CD8-positive, alpha-beta memory T cell (primary cell): ENCODE measurements at places on chromosomes 2 and 18.

GRCh38 chr2:99481941-99482340 lies 7.9 kb downstream of the REV1 start:
- H3K27ac ChIP-seq = no peak overlapping the region
- no peak for DNase-seq
- no peaks in the 10 kb centered on the region for H3K36me3 ChIP-seq
- peaks cover 26% of the 10 kb centered on the region for H3K4me1 ChIP-seq
- no peaks in the 10 kb centered on the region for H3K27me3 ChIP-seq
- H3K4me3 ChIP-seq = no peak overlapping the region

- DNase-seq = no peak
- H3K27me3 ChIP-seq = no peaks in the 10 kb centered on the region
- no peaks in the 10 kb centered on the region for H3K4me1 ChIP-seq
- H3K27ac ChIP-seq = no peak overlapping the region
- H3K36me3 ChIP-seq = no peaks in the 10 kb centered on the region
These were observed 86.0 kb upstream of the SATB2 start for GRCh38 chr2:199543606-199544172.

GRCh38 chr18:24734058-24734457 lies 273.6 kb downstream of the HRH4 start:
- no peak overlapping the region for H3K4me3 ChIP-seq
- no peaks in the 10 kb centered on the region for H3K36me3 ChIP-seq
- no peak for DNase-seq

- H3K36me3 ChIP-seq = no peaks in the 10 kb centered on the region
- no peak overlapping the region for H3K27ac ChIP-seq
These were observed 63.9 kb downstream of the PHLPP1 start for GRCh38 chr18:62778976-62779869.

- no peaks in the 10 kb centered on the region for H3K36me3 ChIP-seq
- H3K4me3 ChIP-seq = no peak overlapping the region
- H3K27ac ChIP-seq = no peak overlapping the region
- no peaks in the 10 kb centered on the region for H3K4me1 ChIP-seq
These were observed 388 bp downstream of the DTNA start for GRCh38 chr18:34710458-34710914.

- no peak for DNase-seq
- H3K4me3 ChIP-seq = no peak overlapping the region
- H3K4me1 ChIP-seq = no peaks in the 10 kb centered on the region
- H3K27ac ChIP-seq = peak overlapping the region; percentile 48
- no peaks in the 10 kb centered on the region for H3K36me3 ChIP-seq
These were observed 102.6 kb downstream of the VSNL1 start for GRCh38 chr2:17643031-17643615.
